ENCODE measurements at places on chromosomes 6 and 20. TPM values are rescaled to one million over a fixed set of nuclear protein-coding genes. Genes with fewer than 3 reads are reported as not detected.

HCK gene
- total RNA-seq: not detected

PPP1R14C gene
- 0.65 TPM for total RNA-seq

ZC2HC1B gene
- total RNA-seq: not detected

BPIFB4 gene
- not detected for total RNA-seq

MAFB gene
- under 0.01 TPM for total RNA-seq

GTSF1L gene
- total RNA-seq: not detected

GABBR1 gene
- 10.2 TPM for total RNA-seq

VGLL2 gene
- not detected for total RNA-seq

AIF1 gene
- not detected for total RNA-seq

TULP1 gene
- total RNA-seq: not detected

ZNF341 gene
- 1.1 TPM for total RNA-seq

LYRM4 gene
- 20.7 TPM for total RNA-seq

GJA10 gene
- total RNA-seq: not detected

TRPC4AP gene
- 59.5 TPM for total RNA-seq

HIVEP2 gene
- 10.1 TPM for total RNA-seq

SYTL3 gene
- 4.2 TPM for total RNA-seq

PFDN4 gene
- total RNA-seq: 130 TPM

PRPH2 gene
- 1.8 TPM for total RNA-seq

MEP1A gene
- not detected for total RNA-seq

LHFPL5 gene
- not detected for total RNA-seq

PIGT gene
- 21.6 TPM for total RNA-seq

MYCT1 gene
- under 0.01 TPM for total RNA-seq

PXDC1 gene
- 40.7 TPM for total RNA-seq

SNPH gene
- total RNA-seq: 10.4 TPM

SNAP25 gene
- total RNA-seq: 3.7 TPM

XKR7 gene
- total RNA-seq: not detected

MOG gene
- total RNA-seq: not detected

POLR3F gene
- 10.7 TPM for total RNA-seq

BNIP5 gene
- not detected for total RNA-seq

HLA-DQA1 gene
- total RNA-seq: not detected

PHACTR1 gene
- total RNA-seq: 0.09 TPM

CBLN4 gene
- not detected for total RNA-seq

BAK1 gene
- total RNA-seq: 11.1 TPM

CTAGE9 gene
- total RNA-seq: not detected

OXT gene
- total RNA-seq: 0.18 TPM

TXNDC5 gene
- total RNA-seq: 737 TPM

GSTA2 gene
- not detected for total RNA-seq
